ENCODE measurements at places on chromosomes 7 and 10. TPM values are rescaled to one million over a fixed set of nuclear protein-coding genes. Genes with fewer than 3 reads are reported as not detected.

Gene CAMK2B
- total RNA-seq: 0.18 TPM

Gene GDF10
- total RNA-seq: not detected

- no peak overlapping the region for H3K4me3 ChIP-seq
- peaks cover 23% of the 10 kb centered on the region for H3K4me1 ChIP-seq
- peaks cover 38% of the 10 kb centered on the region for H3K36me3 ChIP-seq
- H3K27ac ChIP-seq: no peak overlapping the region
Observed at GRCh38 chr10:119378737-119379067, 163.8 kb downstream of the RGS10 start.

DNA sequence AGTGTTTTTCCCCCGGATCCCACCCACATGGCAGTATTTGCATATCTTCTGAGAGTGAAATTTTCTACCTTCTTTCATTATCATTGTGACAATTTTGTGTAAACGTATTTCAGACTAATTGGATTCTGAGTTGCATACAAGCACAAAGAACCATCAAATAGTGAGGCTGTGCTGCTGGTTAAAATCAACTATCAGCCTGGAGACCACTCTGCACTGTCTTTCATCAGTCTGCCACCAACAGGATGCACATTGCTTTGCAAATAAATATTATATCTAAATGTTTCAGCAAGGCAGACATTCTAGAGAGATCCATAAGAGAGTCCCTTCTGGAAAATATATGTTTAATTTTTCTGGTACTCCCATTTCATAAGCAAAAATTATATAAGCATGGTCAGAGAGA is 851.8 kb downstream of the XPNPEP1 start:
- no peaks in the 10 kb centered on the region for H3K36me3 ChIP-seq
- no peak overlapping the region for H3K4me3 ChIP-seq
- no peak for DNase-seq
- no peaks in the 10 kb centered on the region for H3K4me1 ChIP-seq

DNA sequence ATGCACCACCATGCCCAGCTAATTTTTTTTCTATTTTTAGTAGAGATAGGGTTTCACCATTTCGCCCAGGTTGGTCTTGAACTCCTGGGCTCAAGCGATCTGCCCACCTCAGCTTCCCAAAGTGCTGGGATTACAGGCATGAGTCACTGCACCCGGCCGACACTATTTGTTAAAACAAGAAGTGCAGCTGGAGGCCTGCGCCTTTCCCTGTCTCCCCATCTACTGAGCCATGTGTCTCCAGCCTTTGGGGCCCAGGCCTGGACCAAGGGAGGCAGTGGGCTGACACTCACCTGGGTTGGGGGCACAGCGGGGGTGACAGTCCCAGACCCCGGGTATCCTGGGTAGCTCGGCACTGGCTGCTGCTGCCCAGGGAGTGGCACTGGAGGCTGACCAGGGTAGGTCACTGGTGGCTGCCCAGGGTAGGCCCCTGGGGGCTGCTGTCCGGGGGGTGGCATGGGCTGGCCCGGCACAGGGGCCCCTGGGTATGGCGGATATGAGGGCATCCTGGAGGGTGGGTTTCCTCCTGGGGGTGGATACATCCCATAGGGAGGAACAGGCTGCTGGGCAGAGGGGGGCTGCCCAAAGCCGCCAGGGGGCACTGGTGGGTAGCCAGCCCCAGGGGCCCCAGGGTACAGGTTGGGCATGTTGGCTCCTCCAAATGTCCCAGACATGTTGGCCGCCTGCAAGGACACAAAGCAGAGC is 36.3 kb downstream of the PLAC9 start:
- H3K27me3 ChIP-seq: no peaks in the 10 kb centered on the region
- H3K4me1 ChIP-seq: peaks cover 28% of the 10 kb centered on the region
- H3K36me3 ChIP-seq: peaks cover 55% of the 10 kb centered on the region
- DNase-seq: peak; percentile 47
- no peak overlapping the region for H3K27ac ChIP-seq

GRCh38 chr10:91341686-91342085 is 68.5 kb upstream of the HECTD2 start:
- no peaks in the 10 kb centered on the region for H3K27me3 ChIP-seq
- no peak overlapping the region for H3K27ac ChIP-seq
- peaks cover 8% of the 10 kb centered on the region for H3K4me1 ChIP-seq
- H3K4me3 ChIP-seq: no peak overlapping the region

- peaks cover 3% of the 10 kb centered on the region for H3K36me3 ChIP-seq
- no peaks in the 10 kb centered on the region for H3K4me1 ChIP-seq
- no peak overlapping the region for H3K27ac ChIP-seq
- no peak overlapping the region for H3K4me3 ChIP-seq
Observed at GRCh38 chr10:72889391-72889831, 4.1 kb upstream of the OIT3 start.

DNA sequence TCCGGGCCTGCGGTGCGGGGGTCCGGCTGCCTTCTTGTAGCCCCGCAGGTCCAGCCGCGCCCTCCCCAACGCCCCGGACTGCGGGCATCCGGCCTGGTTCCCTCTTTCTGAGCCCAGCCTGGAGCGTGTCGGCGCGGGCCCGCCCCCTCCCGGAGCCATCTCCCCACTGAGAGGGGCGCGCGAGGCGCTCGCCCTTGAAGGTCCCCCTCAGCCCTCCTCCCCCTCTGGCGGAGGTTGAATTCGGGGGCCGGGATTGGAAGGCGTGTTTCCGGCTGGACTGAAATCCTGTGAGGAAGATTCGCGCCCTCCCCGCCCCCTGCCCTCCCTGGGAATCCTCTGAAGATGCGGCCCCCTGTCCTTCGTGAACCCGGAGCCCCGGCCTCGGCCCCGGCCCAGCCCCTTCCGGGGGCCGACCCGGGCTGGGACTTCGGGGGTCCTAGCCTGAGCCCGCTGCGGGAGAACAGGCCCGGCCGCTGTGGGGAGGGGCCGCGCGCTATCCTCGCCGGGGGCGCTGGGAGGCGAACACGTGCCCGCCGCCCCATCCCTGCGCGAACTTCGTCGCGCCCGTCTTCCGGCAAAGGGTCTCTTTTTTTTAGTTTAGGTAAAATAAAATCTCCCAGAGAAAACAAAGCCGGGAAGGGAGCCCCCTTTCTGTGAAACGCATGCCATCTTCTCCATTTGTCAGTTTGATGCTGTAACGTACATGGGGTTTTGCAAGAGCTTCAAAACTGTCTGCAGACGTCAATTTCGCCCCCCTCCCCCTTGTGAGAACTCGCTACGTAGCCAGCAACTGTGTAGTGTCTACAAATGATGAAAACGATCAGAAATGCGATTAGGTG is 636 bp downstream of the PDCD4 start:
- no peaks in the 10 kb centered on the region for H3K27me3 ChIP-seq
- H3K36me3 ChIP-seq: peaks cover 2% of the 10 kb centered on the region
- peaks cover 4% of the 10 kb centered on the region for H3K4me1 ChIP-seq
- H3K27ac ChIP-seq: peak overlapping the region; percentile 55

GRCh38 chr7:106788637-106789036 is 76.4 kb upstream of the PIK3CG start:
- no peak for DNase-seq
- no peaks in the 10 kb centered on the region for H3K36me3 ChIP-seq
- no peak overlapping the region for H3K4me3 ChIP-seq
- no peak overlapping the region for H3K27ac ChIP-seq
- peaks cover 9% of the 10 kb centered on the region for H3K4me1 ChIP-seq

Data from IMR-90 (cell line).